Daoy (cell line): ENCODE measurements at places on chromosomes 1 and 21. TPM values are rescaled to one million over a fixed set of nuclear protein-coding genes. Genes with fewer than 3 reads are reported as not detected.

DNA sequence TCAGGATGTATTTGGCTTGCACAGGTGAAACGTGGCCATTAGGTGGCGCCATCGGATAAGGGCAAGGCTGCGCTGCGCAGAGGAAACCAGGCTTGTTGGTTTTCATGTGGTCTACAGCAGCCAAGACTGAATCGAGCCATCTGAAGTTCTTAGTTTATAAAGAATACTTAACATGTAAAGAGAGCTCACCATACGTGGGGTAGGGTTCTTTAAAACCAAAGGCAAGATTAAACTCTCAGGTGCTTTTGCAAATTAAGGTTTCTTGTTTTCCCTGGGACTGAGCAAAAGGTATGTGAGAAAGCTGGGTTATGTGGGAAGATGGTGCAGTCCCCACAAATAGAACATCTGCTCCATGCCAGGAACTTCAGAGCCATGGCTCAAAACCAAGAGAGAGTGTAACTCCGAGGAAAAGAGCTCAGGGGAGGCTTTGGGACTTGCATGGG, 9.3 kb downstream of the MASP2 start:
- DNase-seq = peak; percentile 86

The TXNDC12 gene
- total RNA-seq = 103 and 128 TPM in 2 replicates

- DNase-seq = no peak
These were observed 4.2 kb upstream of the NVL start for GRCh38 chr1:224333939-224334786.

The EFNA3 gene
- total RNA-seq = 1.1 and 2.4 TPM in 2 replicates

DNA sequence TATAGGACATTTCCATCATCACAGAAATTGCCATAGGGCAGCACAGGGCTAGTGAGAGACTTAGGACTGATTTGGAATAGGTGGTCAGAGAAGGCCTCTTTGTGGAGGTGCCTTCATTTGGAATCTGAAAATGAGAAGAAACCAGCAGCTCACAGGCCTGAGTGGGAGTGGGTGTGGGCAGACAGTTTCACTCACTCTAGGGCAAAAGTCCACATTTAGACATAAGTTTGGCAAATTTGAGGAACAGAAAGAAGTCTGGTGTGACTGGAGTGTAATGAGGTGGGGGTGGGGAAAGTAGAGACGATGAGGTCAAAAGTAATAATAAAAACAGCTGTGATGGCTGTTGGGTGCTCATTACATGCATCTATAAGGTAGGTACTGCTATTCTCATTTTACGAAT, 22.4 kb upstream of the BCAR3 start:
- no peak for DNase-seq

DNA sequence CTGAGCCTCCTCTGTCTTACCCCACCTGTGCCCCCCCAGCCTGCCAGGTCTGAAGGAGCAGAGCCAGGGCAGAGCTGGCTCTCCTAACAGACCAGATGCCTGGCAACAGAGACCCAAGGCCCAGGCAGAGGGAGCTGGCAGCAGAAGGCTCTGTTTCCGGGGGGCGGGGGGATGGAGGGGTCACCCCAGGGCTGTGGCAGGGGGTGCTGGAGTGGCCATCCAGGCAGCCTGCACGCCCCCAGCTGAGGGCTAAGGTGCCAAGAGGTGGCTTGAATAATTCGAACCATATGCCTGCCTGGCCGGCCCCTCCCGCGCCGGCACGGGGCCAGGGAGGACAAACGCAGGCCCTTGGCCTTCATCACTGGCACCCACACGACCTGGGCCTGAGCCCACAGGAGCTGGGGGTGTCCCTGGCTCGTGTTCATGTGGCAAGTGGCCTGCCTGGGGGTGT, 16.0 kb upstream of the PLEKHG5 start:
- no peak for DNase-seq
